ENCODE measurements at places on chromosomes 3 and 15.

DNA sequence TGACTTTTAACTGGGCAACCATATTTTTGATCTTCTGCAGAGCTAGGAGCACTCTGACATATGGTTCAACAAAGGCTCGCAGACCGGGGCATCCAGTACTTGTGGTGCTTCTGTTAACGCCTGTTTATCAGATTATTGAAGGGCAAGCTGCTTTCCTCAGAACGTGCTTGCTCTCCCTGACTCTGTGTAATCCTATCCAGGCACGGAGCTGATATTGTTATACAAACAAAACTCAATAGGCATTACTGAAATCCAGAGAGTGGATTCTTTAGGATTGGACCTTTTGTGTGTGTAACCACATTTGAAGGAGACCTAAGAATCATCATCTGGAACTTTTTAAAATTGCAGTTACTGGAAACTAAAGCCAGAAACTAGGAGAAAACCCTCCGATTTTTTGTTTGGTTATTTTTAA is 246.5 kb downstream of the PTPRG start:
- DNase-seq = peak; percentile 52

DNA sequence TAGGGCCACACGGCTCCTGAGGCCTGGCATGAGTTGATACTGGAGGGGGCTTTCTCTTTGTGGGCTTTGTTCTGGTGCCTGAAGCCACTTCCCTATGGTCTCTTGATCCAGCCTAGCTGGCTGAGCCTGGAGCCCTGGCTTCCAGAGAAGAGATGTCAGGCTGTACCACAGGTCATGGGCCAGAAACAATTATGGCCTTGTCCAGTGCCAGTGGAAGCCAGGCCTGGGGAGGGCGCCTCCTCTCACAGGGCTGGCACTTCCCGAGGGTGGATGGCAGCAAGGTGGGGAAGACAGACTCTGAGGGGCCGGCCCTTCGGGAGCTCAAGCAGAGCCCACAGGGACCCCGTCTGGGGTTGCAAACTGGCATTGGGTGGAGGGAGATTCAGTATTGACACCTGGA is 34.9 kb upstream of the ACAD9 start:
- no peak for DNase-seq

DNA sequence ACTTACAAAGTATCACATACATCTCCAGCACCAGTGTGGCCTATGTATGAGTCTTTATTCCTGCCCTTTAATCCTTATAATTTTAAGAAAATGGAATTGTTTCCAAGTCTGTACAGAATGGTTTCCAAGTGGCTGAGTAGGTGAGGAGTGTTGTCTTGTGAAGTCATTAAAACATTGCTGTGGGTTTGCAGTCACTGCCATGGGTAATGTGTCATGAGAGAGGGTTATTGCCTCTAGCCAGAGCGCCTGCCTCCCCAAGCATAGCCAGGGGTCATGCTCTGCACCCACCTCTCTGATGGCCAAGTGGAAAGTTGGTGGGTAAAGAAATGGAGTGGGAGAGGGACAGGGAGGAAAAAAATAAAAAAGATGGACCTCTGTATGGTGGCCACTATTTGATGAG is 25.3 kb downstream of the TRAK1 start:
- no peak for DNase-seq

DNA sequence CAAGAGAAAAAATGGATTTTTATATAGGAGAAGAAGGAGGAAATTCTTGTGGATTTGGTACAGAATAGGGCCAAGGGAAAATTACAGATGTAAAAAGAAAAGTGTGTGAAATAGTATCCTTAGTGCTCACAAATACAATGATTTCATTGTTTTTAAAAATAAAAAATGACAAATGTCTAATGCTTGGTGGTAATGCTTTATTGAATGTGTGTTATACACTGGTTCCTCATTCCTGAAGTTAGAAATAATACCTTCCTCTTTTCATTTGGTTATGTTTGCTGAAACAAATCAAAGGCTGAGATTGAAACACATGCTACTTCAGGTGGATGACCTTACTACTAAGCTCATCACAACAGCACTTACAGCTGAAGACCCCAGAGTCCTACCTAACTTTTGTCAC is 37.7 kb upstream of the CCR2 start:
- DNase-seq = no peak

DNA sequence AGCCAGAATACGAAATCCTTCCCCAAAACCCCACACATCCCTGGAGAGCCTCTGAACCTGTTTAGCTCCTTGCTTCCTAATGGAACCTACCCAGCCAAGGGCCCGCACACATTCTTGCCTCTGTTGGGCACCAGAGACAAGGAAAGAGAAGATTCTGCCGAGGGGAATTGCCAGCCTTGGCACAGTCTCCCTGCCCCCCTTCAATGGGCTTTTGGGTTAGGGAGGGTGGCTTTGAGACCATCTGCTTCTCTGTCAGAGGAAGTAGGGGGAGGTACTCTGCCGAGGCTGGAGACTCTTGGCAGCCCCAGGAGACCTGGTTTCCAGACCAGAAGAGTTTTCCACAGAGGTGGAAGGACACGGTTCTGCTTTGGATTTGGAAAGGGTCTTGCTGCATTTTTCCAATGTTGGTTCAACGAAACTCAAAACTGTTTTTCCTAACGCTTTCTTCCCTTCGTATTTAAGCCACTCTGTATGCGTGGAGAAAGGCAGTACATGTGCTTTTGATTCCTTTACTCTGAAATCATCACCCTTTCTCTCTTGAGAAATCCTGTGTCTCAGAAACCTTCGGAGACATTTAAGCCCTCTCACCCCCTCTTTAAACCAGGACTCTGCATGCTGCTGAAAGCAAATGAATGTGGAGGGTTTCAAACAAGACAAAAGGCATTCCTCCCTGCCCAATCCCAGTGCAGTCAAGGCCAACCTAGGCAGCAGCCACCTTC is 78.8 kb upstream of the PRR23C start:
- no peak for DNase-seq

- DNase-seq = no peak
Measured at GRCh38 chr3:16587681-16588060, 17.6 kb downstream of the DAZL start.

DNA sequence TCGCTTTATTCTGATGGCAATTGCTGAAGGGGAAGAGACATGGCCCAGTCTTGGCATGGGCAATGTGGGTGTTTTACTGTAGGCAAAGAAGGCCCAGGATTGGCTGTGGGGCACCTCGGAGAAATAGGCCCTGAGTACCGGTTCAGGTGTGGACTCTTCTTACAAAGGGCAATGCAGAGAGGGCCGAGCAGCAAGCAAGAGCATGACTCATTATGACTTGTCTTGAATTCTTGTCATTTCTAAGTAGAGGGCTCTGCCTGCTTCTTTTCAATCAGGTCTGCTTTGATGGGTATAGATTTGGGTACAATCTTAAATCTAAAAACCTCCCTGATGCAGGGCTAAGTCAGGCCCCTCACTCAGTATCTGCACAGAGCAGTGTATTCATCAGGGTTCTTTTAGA is 14.8 kb upstream of the BUB1B start:
- DNase-seq = no peak

GRCh38 chr3:183349421-183350157 is 78.8 kb downstream of the MCF2L2 start:
- no peak for DNase-seq

- DNase-seq = no peak
Measured at GRCh38 chr3:174498638-174499037, 360.5 kb upstream of the NAALADL2 start.

- no peak for DNase-seq
Measured at GRCh38 chr3:157069406-157069805, 90.5 kb downstream of the CCNL1 start.

- peak; percentile 50 for DNase-seq
Measured at GRCh38 chr3:72261566-72262564, 476.9 kb upstream of the PROK2 start.

- peak; percentile 57 for DNase-seq
Measured at GRCh38 chr15:92636908-92637481, 18.6 kb downstream of the FAM174B start.

DNA sequence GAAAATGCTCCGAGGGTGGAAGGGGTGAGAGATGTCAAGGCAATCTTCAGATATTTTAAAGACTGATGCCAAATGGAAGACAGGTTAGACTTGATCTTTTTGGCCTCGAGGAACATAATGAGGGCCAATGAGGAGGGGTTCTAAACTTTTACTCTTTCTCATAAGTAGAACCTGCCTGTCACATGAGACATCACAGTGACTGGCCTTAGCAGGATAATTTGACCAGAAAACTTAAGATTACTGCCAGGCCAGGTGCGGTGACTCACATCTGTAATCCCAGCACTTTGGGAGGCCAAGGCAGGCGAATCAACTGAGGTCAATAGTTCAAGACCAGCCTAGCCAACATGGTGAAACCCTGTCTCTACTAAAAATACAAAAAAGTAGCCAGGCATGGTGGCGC is 12.2 kb downstream of the TM4SF4 start:
- DNase-seq = no peak

DNA sequence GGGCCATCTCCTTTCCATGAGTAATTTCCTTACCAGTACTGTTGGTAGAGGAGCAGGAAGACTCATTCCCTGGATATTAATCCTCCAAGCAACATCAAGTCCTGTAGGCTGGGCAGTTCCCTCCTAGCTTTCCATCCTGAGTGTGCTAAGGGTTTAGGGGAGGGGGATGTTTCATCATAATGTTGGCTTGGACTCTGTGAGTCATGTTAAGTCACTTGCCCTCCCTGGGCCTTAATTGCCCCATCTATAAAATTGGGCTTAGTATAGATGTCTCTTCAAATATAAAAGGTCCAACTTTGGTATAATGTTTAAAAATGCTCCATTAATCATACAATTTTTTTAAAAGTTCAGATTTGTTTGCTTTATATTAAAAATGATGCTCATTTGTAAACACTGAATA is 52.7 kb downstream of the TLE3 start:
- DNase-seq = no peak

DNA sequence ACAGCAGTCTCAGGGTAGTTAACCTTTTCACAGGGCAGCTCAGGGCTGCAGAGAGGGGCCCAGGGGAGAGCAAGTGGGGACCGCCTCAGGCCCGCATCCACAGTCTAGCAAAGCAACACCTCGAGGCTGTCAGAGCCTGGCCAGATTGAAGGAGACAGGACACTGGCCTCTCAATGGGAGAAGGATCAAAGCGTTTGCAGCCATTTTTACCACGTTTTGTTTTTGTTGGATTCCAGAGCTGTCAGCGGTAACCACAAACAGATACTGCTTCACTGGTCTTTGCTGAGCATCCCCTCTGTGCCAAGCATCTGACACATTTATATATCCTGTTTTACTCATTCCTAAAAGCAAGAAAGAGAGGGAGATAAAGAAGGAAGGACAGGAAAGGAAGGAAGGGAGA is 153.8 kb downstream of the SHQ1 start:
- DNase-seq = peak; percentile 67

GRCh38 chr3:56772952-56773938 is 28.5 kb downstream of the ARHGEF3 start:
- DNase-seq = no peak

GRCh38 chr3:130850044-130850797 is 43.7 kb upstream of the ATP2C1 start:
- peak; percentile 84 for DNase-seq

DNA sequence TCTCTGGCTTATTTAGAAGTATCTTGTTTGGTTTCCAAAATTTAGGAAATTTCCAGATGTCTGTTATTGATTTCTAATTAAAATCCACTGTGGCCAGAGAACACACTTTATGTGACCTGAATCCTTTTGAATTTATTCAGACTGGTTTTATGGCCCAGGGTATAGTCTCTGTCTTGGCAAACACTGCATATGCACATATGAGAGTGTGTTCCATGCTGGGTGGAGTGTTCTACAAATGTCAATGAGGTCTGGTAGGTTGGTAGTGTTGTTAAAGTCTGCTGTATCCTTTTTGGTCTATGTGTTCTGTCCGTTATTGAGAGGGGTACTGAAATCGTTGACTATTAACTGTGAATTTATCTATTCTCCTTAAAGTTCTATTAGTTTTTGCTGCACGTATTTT is 30.2 kb downstream of the PGPEP1L start:
- no peak for DNase-seq

GRCh38 chr3:6825524-6825923 is 35.4 kb upstream of the GRM7 start:
- peak; percentile 7 for DNase-seq

- DNase-seq = peak; percentile 52
Measured at GRCh38 chr15:77870195-77871065, 207.1 kb downstream of the TBC1D2B start.

- no peak for DNase-seq
Measured at GRCh38 chr3:152104847-152105415, 163.8 kb upstream of the MBNL1 start.

GRCh38 chr3:171099911-171100310 is 73.4 kb upstream of the SLC2A2 start:
- DNase-seq = no peak

GRCh38 chr3:42189736-42190135 is 76.2 kb downstream of the CCK start:
- no peak for DNase-seq

GRCh38 chr15:99763827-99764226 is 30.6 kb upstream of the LYSMD4 start:
- no peak for DNase-seq

- DNase-seq = no peak
Measured at GRCh38 chr3:17014284-17014683, 129.5 kb downstream of the PLCL2 start.

- no peak for DNase-seq
Measured at GRCh38 chr15:75143738-75144334, 57.8 kb upstream of the C15orf39 start.

DNA sequence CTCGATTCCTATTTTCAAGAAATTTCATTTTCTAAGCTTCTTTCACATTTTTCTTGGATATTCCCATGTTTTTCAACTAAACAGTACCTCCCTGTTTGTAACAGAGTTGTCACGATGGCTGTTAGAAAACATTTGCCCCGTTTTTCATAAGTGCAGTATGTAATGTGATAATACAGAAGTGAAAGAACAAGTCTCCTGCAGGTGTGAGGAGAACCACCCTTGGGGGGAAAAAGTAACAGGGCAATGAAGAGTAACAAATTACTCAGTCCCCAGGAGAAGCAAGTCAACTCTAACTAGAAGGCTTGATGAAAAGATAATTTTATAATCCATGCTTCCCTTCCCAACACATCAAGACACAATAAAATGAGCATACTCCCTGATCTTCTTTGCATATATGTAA is 493.3 kb downstream of the FOXP1 start:
- DNase-seq = no peak

- no peak for DNase-seq
Measured at GRCh38 chr3:122691195-122691594, 10.6 kb downstream of the PARP14 start.

DNA sequence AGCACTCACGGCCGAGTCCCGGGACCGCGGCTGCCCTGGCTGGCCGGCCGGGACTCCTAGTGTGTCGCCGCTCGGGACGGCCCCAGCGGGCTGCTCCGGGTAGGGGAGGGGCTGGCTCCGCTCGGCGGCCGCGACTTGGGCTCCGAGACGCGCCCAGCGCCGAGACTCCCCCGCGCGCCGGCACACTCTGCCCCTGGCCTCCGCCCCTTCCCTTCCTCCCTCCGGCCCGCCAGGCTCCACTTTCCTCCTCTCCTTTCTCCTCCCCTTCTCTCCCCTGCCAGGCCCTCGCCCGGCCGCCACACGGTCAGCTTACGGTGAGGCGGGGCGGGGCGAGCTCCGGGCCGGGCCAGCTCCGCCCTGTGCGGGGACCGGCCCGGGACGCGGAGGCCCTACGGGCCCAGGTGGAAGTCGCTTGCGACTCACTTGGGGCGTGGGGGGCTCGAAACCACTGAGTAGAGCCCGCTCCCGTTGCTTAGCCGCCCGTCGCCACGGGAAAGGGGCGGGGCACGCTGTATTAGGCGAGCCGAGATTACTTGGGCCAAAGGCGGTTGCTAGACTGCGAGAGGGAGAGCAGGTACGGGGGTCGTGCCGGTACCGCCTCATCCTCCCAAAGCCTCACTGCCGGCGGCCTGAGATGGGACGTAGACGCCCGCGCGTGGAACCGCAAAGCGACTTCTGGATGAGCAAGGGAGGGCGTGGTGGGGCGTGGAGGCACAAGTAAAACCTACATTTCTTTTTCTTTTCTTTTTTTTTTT is at the start of gene ITGB5:
Gene ITGB5 (minus strand): TSS at position 189 of the 755 bp plus-strand sequence. CDS start 365 bp downstream, outside the sequence.
- DNase-seq = peak; percentile 84

GRCh38 chr3:120726791-120727190 is 15.5 kb downstream of the RABL3 start:
- no peak for DNase-seq
